B cell (primary cell): ENCODE measurements at places on chromosomes 2 and 18. TPM values are rescaled to one million over a fixed set of nuclear protein-coding genes. Genes with fewer than 3 reads are reported as not detected.

The GNAL gene
- 0.12 and 0.36 TPM in 2 replicates for total RNA-seq

The CAB39 gene
- total RNA-seq: 72.5 and 75.7 TPM in 2 replicates

The EVA1A gene
- total RNA-seq: not detected in 2 replicates

The SOX11 gene
- total RNA-seq: 0.07 TPM in 1 of 2 replicates, not detected in the other

The LDLRAD4 gene
- 35.7 and 36.3 TPM in 2 replicates for total RNA-seq

The ANKRD30B gene
- not detected in 2 replicates for total RNA-seq

The CXCR2 gene
- not detected in 2 replicates for total RNA-seq

The TMEM178A gene
- 0.99 and 1.3 TPM in 2 replicates for total RNA-seq

The NR4A2 gene
- 30.6 and 33.8 TPM in 2 replicates for total RNA-seq

The USP34 gene
- 311 and 320 TPM in 2 replicates for total RNA-seq

The COL4A3 gene
- total RNA-seq: 43.9 and 45.9 TPM in 2 replicates

The GAREM1 gene
- not detected in 2 replicates for total RNA-seq

The MBP gene
- 192 and 193 TPM in 2 replicates for total RNA-seq

The DHRS9 gene
- 0.25 TPM in 1 of 2 replicates, not detected in the other for total RNA-seq

The ST8SIA3 gene
- total RNA-seq: not detected in 2 replicates

The TCF23 gene
- total RNA-seq: 0.10 TPM in 1 of 2 replicates, not detected in the other

The TFCP2L1 gene
- 0.05 TPM in 1 of 2 replicates, not detected in the other for total RNA-seq

The KCNK3 gene
- total RNA-seq: not detected in 2 replicates

The DNMT3A gene
- total RNA-seq: 24.5 and 27.4 TPM in 2 replicates
